ENCODE measurements at places on chromosomes 2 and 18.
A peak's percentile ranks its signal among the peaks of the same experiment; 100 is the strongest.

- DNase-seq: no peak
Observed at GRCh38 chr18:457140-457519, 43.4 kb downstream of the COLEC12 start.

DNA sequence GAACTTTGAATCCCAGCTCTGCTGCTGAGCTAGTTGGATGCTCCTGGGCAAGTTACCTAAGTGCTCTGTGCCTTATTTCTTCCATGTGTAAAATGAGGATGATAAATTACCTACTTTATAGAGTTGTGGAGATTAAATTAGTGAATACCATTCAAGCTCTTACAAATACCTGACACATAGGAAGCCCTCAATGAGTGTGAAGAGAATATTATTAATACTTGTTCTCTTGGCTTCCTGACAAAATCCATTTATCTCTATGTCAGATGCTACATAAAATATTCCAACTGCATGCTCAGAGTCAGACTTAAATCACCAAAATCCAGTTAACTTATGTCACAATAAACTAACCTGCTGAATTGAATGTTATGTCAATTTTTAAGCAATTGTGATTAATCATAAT lies 42.9 kb upstream of the CCBE1 start:
- DNase-seq: no peak

DNA sequence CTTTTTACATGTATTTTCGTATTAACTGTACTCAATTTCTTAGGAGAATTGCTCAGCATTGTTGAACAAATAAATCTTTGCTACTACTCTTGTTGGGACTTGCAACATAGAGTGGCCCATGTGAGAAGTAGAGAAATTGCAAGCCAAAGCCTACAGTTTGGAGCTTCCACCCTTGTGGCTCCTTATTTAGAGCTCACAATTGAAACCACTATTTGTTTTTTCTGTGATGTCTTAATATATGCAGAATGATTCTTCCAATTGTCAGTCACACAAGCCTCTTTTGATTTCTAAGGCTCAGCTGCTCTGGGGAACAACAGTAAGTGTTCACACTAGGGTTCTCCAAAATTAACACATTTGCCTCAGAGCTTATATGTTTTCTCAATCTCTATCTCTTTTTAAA lies 60.2 kb upstream of the GALNT13 start:
- DNase-seq: no peak

GRCh38 chr2:106012001-106012590 lies 182.0 kb downstream of the UXS1 start:
- no peak for DNase-seq

DNA sequence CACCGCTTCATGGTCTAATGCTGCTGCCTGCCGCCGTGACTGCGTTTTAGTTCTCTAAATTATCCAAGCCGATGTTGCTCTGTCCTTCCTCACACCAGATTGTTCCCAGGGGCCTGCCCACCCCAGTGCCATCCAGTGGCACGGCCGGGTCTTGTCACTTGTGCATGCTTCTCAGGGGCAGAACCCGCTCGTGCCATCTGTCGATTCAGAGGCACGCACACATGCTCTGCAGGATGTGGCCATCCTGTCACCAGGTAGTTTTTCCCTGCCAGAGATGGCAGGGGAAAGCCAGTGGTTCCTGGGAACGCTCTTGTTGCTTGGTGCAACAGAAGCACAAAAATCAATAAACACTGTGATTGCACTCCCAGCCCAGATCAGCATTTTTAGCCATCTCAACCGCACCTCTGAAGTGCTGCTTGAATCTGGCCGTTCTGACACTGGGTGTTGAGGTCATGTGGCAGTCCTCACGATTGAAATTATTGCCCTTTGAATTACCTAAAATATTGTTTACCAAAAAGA lies 119.6 kb upstream of the BOD1L2 start:
- no peak for DNase-seq

DNA sequence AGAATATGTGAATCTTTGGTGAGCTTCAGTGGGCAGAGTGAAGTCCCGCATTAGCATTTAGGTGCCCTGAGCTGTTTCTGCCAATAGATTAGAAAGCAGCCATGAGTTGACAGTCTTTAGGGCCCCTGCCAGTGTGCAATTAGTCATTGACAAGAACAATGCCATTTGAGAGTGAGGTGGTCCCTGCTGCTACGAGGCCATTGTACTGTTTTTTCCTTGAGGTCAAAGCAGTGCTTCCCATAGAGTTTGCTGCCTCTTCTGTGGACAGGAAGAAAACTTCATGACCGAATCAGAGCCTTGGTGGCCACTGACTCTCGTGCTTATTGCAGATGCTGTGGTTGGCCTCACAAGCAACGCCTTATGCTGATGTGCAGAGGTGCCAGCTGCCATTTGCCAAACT lies 102.7 kb downstream of the SH3BP4 start:
- no peak for DNase-seq

- DNase-seq: no peak
Observed at GRCh38 chr2:203498161-203498560, 36.9 kb downstream of the RAPH1 start.

- peak; percentile 20 for DNase-seq
Observed at GRCh38 chr18:73842795-73843394, 304.7 kb downstream of the FBXO15 start.

GRCh38 chr2:65481961-65482360 lies 49.6 kb upstream of the SPRED2 start:
- no peak for DNase-seq

DNA sequence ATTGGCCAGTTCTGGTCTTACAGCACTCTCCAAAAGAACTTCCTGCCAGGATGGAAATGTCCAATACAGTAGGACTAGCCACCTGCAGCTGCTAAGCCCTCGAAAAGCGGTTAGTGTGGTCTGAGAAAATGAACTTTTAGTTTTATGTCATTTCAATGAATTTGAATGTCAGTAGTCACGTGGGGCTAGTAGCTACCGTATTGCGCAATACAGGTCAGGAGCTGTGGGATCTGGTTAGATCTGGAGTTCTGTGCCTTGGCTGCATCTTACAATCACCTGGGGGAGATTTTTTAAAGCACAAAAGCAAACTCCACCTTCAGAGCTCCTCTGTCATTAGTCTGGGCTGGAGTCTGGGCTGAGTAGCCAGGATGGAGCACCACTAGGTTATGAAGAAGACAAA lies 35.9 kb downstream of the C1QL2 start:
- DNase-seq: no peak

- DNase-seq: no peak
Observed at GRCh38 chr2:116490511-116491145, 1323.9 kb upstream of the DDX18 start.

DNA sequence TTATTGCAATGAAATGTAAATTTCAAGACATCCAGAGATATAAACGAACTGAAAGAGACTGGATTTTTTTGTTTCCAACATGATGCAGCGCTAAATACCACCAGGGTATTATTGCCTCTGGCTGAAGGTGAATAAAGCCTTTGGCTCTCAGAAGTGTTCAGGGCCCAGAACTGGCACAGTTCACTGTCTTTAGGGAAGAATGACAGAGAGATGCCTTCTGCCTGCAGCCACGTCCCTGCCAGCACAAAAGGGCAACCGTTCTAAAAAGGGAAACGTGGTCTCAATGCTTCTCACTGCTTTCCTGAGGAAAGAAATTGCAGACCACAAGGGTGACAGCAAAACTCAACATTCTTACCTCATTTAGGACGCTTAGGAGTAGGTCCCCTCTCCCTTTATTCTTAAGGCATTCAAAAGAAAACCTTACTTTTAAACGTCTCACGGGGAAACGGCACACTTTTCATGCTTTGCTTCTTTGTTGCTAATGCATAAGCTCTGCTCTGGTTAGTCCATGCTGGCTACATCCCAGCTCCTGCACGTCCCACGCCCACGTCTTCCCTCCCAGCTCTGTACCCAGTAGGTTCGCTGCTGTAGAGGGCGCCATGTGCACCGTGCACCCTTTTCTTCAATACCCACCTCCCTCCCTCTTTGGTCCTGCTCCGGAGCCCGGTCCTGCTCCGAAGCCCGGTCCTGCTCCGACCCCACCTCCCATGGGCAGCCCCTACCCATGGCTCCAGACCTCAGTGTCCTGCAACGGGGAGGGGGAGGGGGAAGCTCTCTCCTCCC lies 171.0 kb downstream of the HRH4 start:
- DNase-seq: no peak

DNA sequence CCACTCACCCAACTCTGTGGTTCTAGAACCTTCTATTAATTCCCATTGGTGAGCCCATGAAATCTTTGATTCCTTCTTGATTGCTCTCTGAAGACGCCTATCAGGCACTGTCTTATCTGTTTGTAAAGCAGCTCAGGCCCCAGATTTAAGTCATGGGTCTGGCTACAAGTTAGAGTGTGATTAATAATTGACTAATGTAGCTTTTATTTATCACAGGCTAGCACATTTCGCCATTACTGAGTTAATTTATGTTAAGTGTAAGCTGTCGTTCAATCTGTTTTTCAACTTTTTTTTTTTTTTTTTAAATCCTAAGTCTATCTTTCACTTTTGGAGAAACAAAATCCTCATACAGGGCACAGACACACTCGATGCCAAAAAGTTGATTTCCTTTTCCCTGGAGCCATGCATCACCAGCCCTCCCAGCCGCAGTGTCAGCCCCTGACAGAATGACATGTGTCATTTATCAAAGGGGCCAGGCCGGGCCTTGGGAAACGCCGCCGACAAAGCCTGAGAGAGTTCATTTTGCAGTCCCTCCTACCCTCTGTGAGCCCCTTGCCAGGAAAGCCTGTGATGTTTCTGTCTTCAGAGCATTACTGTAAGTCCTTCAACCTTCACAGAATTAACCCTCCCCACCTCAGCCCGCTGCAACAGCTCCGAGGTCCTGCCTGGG lies 15.8 kb downstream of the TSHZ1 start:
- no peak for DNase-seq

DNA sequence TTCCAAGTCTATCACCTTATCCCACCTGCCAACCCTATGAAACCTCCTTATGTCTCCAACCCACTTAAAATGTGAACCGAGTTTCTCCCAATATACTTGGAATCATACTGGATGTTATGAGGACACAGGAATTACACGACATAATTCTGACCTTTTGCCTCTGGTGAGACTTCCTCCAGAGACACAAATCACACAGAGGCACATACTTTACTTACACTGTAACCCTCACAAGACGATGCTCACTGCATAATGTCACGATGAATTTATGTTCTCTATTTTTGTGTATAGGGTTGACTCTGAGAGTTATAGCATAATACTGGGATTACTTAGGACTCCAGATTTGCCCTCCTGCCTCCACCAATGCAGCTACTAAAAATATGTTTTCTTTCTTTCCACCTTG lies 28.0 kb upstream of the SETBP1 start:
- no peak for DNase-seq

DNA sequence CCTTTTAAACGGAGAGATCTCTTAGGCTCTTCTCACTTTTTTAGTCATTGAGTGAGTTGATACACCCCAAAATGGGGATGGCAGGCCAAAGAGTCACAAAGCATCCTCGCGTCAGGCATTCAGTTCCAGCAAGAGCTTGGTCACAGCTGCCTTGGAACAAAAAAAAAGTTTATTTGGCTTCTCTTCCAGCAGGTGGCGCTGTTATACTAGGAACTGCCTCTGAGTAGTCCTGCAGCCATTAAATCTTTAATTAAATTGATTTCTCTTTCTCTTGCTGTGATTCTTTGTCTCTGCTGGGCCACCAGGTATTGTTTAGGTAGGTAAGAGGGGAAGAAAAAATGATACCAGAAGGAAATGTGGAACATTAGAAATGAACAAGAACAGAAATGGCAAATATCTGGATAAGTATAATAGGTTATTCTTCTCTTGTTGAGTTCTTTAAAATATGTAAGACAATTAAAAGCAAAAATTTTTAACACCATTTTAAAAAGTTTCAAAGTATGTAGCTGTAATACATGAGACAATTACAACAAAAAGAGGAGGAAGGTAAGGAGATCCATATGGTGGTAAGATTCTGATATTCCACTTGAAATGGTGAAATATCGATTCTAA lies 175.1 kb downstream of the GALNT1 start:
- DNase-seq: no peak

DNA sequence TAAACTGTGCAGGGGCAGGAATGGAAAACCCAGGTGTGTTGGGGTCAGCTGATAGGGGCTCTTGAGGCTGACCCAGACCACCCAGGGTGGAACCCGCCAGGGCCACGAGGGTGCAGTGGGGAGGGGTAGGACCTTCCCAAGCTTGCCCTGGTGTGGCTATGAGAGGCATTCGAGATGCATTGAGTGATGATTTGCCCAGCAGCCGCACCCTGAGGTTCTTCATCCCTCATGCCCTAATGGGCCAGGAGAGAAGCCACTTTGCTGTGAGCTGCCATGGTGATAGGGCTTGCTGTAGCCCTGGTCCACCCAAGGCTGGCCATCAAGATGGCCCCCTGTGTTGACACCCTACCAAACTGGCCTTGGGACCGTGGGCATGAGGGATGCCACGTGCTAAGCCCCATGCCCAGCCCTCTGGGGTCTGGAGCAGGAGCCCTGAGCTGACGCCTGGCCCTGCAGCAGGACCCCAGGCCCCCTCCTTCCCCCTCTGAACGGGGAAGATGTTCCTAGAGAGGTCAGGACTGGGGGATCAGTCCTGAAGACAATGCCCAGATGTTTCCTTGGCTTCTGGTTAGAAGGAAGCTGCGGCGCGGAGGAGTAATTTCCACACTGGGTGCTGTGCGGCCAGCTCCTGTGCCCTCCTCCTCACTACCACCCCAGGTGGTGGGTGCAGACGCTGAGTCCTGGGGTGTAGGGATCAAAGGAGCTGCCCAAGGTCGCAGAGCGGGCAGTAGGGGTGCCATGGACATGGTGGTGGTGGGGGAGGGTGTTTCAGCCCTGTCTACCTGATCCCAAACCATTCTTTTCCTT lies 122.5 kb upstream of the HDAC4 start:
- DNase-seq: no peak

GRCh38 chr2:41145066-41145465 lies 693.2 kb upstream of the SLC8A1 start:
- no peak for DNase-seq

DNA sequence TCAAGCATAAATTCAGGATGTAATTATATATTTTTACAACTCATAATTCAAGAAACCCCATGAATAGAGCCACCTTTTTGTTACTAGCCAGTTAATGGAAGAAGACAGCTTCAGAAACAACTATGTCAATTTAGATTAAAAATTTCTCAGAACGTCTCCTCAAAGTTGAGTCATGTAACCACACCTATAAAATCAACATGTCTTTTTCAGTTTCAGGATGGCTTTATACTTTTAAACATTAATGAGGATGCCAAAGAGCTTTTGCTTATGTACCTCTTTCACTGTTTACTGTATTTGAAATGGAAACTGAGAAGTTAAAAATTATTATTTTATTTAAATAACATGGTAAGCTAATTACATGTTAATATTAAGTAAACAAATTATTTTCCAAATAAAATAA lies 280.1 kb downstream of the PTH2R start:
- DNase-seq: no peak

- DNase-seq: no peak
Observed at GRCh38 chr2:235050980-235051351, 99.1 kb downstream of the SH3BP4 start.

GRCh38 chr18:1487457-1487856 lies 582.8 kb downstream of the ADCYAP1 start:
- DNase-seq: no peak

- no peak for DNase-seq
Observed at GRCh38 chr18:48354746-48355260, 54.4 kb downstream of the ZBTB7C start.
